T-helper 22 cell (primary cell): ENCODE measurements at places on chromosomes 13 and 19.

GRCh38 chr13:24307211-24308067 lies 1.9 kb upstream of the C1QTNF9 start:
- no peak for DNase-seq

- DNase-seq, result no peak
Measured at GRCh38 chr19:5793188-5793587, 2.2 kb upstream of the DUS3L start.

- DNase-seq, result no peak
Measured at GRCh38 chr19:8468124-8468523, 23.3 kb downstream of the HNRNPM start.

GRCh38 chr13:48424212-48424611 lies 11.3 kb upstream of the LPAR6 start:
- DNase-seq, result no peak

- DNase-seq, result no peak
Measured at GRCh38 chr19:17136021-17136420, 60.4 kb downstream of the MYO9B start.

- no peak for DNase-seq
Measured at GRCh38 chr19:3606690-3607289, at the start of gene TBXA2R. TSS of gene TBXA2R (minus strand) at chr19:3606875. CDS start at chr19:3600634, 6,241 bp downstream.

DNA sequence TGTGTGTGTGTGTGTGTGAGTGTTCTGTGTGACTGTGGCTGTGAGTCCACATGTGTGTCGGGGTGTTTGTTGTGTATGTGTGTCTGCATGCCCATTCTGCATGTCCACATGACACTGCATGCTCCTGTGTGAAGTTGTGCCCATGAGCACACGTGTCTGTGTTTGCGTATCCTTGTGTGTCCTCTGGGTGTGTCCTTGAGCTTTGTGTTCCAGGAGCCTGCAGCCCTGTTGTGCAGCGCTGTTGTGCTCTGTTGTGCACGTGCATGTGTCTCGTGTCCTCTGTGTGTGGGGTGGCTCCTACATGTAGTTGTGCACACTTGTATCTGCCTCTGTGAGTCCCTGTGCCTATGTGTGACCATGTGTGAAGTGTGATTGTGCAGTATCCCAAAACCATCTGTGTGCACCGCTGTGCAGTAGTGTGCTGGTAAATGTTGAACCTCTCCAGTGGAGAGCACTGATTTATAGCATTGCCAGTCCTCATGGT lies 2.2 kb upstream of the ARHGEF18 start:
- DNase-seq, result no peak

GRCh38 chr13:93146584-93147297 lies 79.9 kb upstream of the GPC6 start:
- no peak for DNase-seq

- DNase-seq, result peak; percentile 34
Measured at GRCh38 chr19:2049741-2050348, 1.2 kb downstream of the MKNK2 start.
